ENCODE measurements at places on chromosomes 5 and 9. TPM values are rescaled to one million over a fixed set of nuclear protein-coding genes. Genes with fewer than 3 reads are reported as not detected.

GADD45G gene
- total RNA-seq: 1.2 TPM

GRCh38 chr5:171449426-171449825, 30.0 kb downstream of the FGF18 start:
- no peaks in the 10 kb centered on the region for H3K27me3 ChIP-seq
- H3K36me3 ChIP-seq: no peaks in the 10 kb centered on the region
- H3K4me3 ChIP-seq: no peak overlapping the region
- DNase-seq: no peak
- H3K27ac ChIP-seq: no peak overlapping the region

DNA sequence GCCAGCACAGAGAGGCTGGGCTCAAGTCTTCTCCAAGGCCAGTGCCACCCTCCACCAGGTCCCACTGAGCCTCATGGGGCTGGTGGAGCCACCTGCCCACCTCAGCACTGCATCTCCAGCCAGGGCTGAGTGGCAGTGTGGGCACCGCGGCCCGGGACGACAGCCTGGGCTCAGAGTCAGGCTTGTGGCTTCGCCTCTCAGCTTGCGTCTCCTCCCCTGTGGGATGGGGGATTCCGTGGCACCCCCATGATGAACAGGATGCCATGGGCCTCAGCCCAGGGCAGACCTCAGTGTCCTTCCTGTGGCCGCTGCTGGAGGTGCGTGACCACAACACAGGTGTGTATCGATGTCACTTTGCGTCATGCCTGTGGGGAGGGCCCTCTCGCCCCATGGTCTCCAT, 136.4 kb upstream of the PPP1R26 start:
- no peak for DNase-seq
- H3K36me3 ChIP-seq: no peaks in the 10 kb centered on the region
- H3K27ac ChIP-seq: no peak overlapping the region
- H3K27me3 ChIP-seq: no peaks in the 10 kb centered on the region

GRCh38 chr9:16767366-16767765, 103.1 kb downstream of the BNC2 start:
- H3K4me1 ChIP-seq: no peaks in the 10 kb centered on the region
- no peak overlapping the region for H3K4me3 ChIP-seq
- no peak overlapping the region for H3K27ac ChIP-seq
- H3K27me3 ChIP-seq: no peaks in the 10 kb centered on the region
- H3K36me3 ChIP-seq: no peaks in the 10 kb centered on the region

GRCh38 chr9:129601082-129601674, 19.7 kb downstream of the C9orf50 start:
- H3K27me3 ChIP-seq: no peaks in the 10 kb centered on the region
- no peaks in the 10 kb centered on the region for H3K36me3 ChIP-seq
- DNase-seq: no peak
- H3K27ac ChIP-seq: no peak overlapping the region
- H3K4me3 ChIP-seq: no peak overlapping the region

- no peaks in the 10 kb centered on the region for H3K4me1 ChIP-seq
- no peaks in the 10 kb centered on the region for H3K36me3 ChIP-seq
- no peak overlapping the region for H3K4me3 ChIP-seq
- H3K27me3 ChIP-seq: no peaks in the 10 kb centered on the region
These were observed 117.5 kb downstream of the BOD1 start for GRCh38 chr5:173498739-173499470.

OR1J2 gene
- total RNA-seq: not detected

DNA sequence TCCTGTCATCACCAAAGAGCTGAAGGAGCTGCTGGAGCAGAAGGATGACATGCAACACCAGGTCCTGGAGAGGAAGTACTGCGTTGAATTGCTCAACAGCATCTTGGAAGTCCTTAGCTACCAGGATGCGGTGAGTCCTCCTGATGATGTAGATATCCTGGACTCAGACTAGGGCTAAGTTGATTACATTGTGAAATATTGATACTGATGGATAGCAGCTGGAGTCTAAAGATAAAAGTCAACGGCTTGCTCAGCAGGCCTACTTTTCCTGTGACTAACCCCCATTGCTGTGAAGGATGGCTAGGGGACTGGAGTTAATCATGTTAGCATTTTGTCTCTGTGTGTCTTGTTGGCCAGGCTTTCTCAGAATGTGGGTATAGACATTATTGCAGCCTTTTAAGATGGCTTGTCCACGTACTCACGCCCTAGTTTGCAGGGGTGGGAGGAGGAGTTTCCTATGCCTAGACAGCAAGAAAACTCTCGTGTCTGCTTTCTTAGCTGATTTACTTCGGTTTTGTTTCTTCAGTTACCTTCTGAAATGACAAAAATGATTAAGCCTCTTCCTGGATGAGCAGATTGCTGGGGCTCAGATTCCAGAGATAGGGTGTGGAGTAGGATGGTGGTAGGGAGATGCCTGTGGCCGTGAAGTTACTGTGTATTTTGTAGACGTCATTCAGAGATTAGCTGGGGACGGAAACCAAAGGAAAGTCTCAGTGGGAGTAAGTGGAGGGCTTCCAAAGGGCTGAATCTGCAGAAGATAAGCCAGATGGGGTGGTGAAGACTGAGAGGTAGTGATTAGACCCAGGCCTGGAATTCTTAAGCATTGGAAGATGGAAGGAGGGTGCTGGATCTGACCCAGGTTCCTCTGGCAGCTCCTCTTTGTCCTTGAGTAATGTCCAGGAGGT, 166.3 kb downstream of the DOCK2 start:
- no peak overlapping the region for H3K4me3 ChIP-seq
- H3K4me1 ChIP-seq: no peaks in the 10 kb centered on the region
- H3K27ac ChIP-seq: no peak overlapping the region
- DNase-seq: no peak
- H3K36me3 ChIP-seq: no peaks in the 10 kb centered on the region

GRCh38 chr9:120545701-120546550, 34.0 kb downstream of the CDK5RAP2 start:
- DNase-seq: no peak
- no peaks in the 10 kb centered on the region for H3K4me1 ChIP-seq
- no peaks in the 10 kb centered on the region for H3K27me3 ChIP-seq

GPSM1 gene
- 14.2 TPM for total RNA-seq

SAPCD2 gene
- 18.4 TPM for total RNA-seq

DNA sequence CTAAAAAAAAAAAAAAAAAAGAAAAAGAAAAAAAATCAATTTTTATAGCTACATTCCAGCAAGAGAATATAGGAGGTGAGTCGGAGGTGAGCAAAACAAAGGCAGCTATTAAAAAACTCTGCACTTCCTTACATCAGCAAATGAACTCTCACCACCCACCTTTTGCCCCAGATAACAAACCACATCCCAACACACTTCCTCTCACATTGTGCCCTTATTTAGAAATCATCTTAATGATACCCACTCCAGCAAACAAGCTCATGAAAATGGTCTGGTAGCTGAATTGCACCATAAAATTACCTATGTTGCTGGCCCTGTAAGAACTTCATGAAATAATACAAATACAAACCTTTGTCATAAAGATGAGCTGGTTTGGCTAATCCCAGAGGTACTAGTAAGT, 82.9 kb downstream of the CEMIP2 start:
- DNase-seq: no peak
- no peaks in the 10 kb centered on the region for H3K4me1 ChIP-seq
- H3K36me3 ChIP-seq: no peaks in the 10 kb centered on the region
- no peaks in the 10 kb centered on the region for H3K27me3 ChIP-seq

PCDHB13 gene
- total RNA-seq: 1.0 TPM

FGD3 gene
- total RNA-seq: 0.80 TPM

GRCh38 chr5:175523292-175523691, 44.9 kb downstream of the SFXN1 start:
- H3K27me3 ChIP-seq: no peaks in the 10 kb centered on the region
- peaks cover 34% of the 10 kb centered on the region for H3K36me3 ChIP-seq
- no peaks in the 10 kb centered on the region for H3K4me1 ChIP-seq
- H3K27ac ChIP-seq: no peak overlapping the region
- no peak for DNase-seq
- H3K4me3 ChIP-seq: no peak overlapping the region

GABRA6 gene
- not detected for total RNA-seq

GRCh38 chr9:117355542-117355941, 59.3 kb downstream of the ASTN2 start:
- no peak for DNase-seq
- H3K4me3 ChIP-seq: no peak overlapping the region
- no peaks in the 10 kb centered on the region for H3K27me3 ChIP-seq
- no peak overlapping the region for H3K27ac ChIP-seq
- no peaks in the 10 kb centered on the region for H3K36me3 ChIP-seq

LRRC70 gene
- total RNA-seq: 0.13 TPM

PCDHB5 gene
- 0.08 TPM for total RNA-seq

DNA sequence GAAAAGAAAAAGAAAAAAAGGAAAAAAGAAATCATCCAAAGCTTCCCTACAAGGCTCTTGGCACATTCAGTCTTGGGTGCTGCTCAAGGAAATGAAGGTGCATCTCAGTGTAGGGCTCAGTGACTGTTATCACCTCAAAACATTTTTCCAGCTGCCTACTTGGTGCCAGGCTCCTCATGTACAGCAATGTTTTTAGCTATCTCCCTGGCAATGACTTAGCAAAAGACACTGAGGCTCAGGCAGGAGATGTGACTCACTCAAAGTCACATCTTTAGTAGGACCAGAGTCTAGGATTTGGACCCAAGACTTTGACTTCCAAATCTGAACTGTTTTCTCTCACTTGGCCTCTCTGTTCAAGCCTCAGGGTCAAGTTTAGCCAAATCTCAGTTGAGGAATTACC, 264.2 kb downstream of the CRB2 start:
- no peak overlapping the region for H3K27ac ChIP-seq
- H3K27me3 ChIP-seq: no peaks in the 10 kb centered on the region
- H3K4me3 ChIP-seq: no peak overlapping the region
- no peak for DNase-seq
- H3K4me1 ChIP-seq: no peaks in the 10 kb centered on the region

DNA sequence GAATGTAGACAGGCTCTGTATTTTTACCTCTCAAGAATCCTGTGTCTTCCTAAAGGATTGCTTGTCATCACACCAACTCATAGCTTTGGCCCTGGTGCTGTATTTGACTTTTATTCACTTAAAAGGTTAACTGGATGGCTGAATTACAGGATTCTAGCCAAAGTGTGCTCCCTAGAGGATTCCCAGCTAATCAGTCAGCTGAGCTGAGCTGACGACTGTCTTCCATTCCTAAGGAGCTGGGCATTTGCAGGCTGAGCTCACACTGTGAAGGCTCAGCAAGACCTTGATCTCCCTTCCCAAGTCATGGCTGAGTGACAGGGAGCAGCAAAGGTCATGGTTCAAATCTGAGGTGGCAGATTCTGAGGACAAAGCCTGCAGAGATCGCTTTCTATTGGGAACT, 59.0 kb upstream of the PALM2AKAP2 start:
- H3K4me3 ChIP-seq: no peak overlapping the region
- H3K27me3 ChIP-seq: no peaks in the 10 kb centered on the region
- H3K36me3 ChIP-seq: no peaks in the 10 kb centered on the region
- no peak overlapping the region for H3K27ac ChIP-seq
- H3K4me1 ChIP-seq: no peaks in the 10 kb centered on the region
- DNase-seq: no peak
